Glutamatergic neuron (in vitro differentiated cells): ENCODE measurements at places on chromosomes 3 and 15.

DNA sequence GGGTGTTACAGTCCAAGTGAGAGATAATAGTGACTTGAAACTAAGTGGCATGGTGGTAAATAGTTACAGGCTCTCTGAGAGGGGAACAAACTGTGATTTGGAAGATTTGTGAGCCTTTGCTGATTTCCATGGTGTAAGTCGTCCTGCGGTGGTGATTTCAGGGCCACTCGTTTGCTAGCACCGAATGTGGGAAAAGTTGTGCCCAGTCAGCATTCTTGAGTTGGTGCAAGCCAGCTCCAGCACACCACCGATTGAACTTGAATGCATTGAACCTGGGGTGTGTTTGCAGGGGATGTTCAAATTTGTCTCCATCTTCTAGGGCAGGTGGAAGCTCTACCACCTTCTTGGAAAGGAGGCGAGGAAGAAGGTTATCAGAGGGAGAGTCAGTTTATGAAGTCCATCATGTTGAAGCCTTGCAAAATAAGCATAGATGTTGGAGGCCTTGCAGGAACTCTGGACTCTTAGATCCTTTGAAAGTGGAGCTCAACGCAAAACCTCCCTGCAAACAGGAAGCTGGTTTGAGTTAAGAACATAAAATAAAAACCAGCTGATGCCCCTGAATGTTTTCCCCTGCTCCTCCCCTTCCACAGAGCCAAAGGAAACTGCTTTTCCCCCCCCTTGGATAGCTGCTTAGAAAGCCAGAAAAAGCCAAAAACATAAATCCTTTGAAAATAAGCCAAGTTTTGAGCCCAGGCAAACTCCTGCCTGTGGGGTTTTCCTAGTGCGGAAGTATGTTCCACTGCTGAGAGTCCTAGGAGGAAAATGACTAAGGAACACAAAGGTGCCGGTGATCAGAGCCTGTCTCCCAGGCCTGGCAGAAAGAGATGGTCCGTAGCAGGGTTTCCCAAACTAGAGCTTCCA is 21.9 kb downstream of the MAPKBP1 start:
- DNase-seq, result no peak

DNA sequence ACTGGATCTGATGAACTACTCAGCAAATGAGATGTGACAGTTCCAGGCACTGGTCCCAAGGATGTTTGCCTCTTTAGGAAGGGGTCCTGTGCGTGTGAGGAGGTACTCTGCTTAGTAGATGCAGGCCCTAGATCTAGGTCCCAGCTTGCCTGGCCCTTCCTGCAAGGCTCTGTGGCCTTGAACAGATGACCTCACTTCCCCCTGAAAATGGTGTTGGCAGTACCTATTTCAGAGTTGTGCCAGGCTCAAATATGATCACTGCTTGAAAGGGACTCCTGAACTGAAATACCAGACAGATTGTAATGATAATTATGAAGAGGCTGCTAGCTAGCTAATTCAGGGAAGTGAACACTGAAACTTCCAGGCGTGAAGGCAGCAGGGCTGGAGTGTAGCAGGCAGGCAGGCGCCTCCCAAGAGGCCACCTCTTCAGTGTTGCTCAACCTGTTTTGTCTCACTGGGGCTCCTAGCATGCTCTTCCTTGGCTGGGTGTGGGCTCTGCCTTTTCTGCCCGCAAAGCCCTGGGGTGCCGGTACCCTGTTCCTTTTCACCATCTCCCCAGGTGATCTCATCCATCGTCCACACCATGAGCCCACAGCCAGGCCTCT is 24.1 kb upstream of the CPNE9 start:
- no peak for DNase-seq

DNA sequence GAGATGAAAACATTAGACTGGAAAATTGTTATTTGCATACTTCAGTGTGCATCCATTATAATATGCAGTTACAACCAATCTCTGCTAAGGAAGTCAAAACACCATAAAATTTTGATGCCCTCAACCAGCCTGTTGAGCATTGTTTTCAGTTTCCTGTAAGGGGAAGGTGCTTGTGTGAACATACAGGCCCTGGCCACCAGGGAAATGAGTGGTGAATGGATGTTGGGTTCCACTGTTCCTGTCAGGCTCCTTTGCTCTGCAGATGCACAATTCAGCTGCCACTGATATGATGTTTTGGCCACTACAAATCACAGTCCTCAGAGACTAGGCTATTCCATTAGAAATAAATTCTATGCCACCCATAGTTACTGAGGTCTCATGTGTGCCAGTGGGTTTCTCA is 184.6 kb downstream of the SYNPR start:
- DNase-seq, result no peak

GRCh38 chr3:126512026-126512425 is 5.5 kb downstream of the UROC1 start:
- DNase-seq, result peak; percentile 5

DNA sequence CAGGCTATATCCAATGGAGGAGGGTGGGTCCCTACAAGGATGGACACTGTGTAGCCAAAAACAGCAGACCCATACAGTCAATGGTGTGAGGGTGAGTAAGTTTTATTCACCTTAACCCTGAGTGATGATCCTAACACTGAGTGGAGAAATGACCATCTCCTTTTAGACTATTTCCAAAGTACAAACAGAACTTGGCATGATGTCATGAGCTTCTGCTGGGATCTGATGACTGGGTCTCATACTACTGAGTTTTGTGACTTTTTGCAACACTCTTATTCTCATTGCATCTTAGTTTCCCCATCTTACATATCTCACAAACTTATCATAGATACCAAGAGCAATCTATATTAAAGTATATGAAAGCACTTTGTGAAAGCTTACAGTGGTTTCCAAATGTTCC is 330.3 kb upstream of the CFAP20DC start:
- no peak for DNase-seq

DNA sequence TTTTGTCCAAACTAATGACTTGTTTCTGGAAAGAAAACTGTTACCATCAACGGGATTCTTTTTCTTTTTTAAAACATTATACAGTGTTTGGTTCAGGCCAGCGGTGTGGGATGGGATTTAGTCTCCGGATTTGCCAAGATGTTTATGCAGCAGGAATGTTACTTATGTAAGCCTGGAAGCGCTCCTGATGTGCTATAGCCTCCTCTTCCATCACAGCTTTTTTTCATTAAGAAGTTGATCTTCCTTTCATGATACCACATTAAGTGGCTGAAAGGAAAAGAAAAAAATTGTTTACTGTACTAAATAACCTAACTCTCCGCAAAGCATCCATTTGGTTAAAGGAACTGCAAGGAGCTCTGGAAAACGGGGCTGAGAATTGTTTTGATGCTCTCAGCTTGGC is 120.5 kb upstream of the ALDH1A3 start:
- DNase-seq, result no peak

GRCh38 chr3:30686799-30687198 is 80.4 kb downstream of the TGFBR2 start:
- no peak for DNase-seq

DNA sequence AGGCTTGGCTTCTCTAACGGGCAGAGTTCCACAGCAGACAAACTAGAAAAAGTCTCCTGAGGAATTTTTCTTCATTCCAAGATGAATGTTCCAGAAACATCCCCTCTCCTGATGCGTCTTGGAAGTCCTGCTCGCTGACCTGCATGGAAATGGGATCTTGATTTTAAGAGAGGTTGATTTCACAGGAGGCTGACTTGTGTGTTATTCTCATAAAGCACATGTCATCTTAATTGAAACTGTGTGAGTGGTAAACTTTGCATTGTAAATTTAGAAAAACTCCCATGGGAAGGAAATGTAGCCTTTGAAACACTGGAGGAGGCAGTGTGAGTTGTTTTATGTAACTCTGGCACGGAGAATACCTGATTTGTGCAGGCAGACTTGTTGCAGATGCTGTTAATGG is 337.8 kb upstream of the NR2E3 start:
- DNase-seq, result no peak
